ENCODE measurements at places on chromosomes 7 and 10.
A peak's percentile ranks its signal among the peaks of the same experiment; 100 is the strongest.

- H3K27me3 ChIP-seq, result no peaks in the 10 kb centered on the region
- H3K36me3 ChIP-seq, result no peaks in the 10 kb centered on the region
- no peak overlapping the region for H3K4me3 ChIP-seq
- H3K4me1 ChIP-seq, result peaks cover 12% of the 10 kb centered on the region
- DNase-seq, result no peak
Observed at GRCh38 chr10:13117841-13118783, 18.1 kb downstream of the OPTN start.

GRCh38 chr10:87038786-87039185 is 18.7 kb downstream of the FAM25A start:
- no peaks in the 10 kb centered on the region for H3K36me3 ChIP-seq
- no peaks in the 10 kb centered on the region for H3K4me1 ChIP-seq
- no peak overlapping the region for H3K4me3 ChIP-seq
- no peak for DNase-seq

DNA sequence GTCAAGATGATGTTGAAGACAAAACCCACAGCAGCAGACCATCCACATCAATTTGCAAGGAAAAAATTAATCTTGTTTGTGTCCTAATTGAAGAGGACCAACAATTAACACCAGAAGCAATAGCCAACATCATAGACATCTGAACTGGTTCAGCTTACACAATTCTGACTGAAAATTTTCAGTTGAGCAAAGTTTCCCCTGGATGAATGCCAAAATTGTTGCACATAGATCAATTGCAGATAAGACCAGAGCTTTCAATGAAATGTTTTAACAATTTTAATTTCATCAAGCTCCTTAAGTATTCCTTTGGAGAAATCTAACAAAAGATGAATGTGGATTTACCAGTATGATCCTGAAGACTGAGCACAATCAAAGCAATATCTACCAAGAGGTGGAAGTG is 168.6 kb downstream of the CTNNA3 start:
- no peak overlapping the region for H3K4me3 ChIP-seq
- no peak overlapping the region for H3K27ac ChIP-seq
- DNase-seq, result no peak
- no peaks in the 10 kb centered on the region for H3K4me1 ChIP-seq

DNA sequence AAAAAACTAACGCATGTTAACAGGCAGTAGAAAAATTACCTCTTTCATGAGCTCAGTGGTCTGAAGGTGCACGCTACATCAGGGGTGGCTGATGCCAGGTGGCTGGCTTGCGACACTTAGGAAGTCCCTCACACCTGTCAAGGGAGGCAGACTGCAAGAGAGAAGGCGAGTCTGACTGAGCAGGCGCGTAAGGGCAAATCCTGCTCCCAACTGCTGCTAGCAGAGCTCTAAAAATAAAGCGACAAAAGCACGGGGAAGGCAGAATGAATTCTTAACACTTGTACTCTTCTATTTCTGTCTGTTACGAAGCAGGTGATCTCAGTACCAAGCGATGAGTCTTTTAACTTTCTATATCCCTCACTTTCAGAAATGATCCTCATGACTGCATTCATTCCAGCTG is 33.1 kb downstream of the CACNA2D1 start:
- H3K27me3 ChIP-seq, result no peaks in the 10 kb centered on the region
- H3K4me1 ChIP-seq, result no peaks in the 10 kb centered on the region
- no peaks in the 10 kb centered on the region for H3K36me3 ChIP-seq
- H3K27ac ChIP-seq, result no peak overlapping the region
- H3K4me3 ChIP-seq, result no peak overlapping the region

DNA sequence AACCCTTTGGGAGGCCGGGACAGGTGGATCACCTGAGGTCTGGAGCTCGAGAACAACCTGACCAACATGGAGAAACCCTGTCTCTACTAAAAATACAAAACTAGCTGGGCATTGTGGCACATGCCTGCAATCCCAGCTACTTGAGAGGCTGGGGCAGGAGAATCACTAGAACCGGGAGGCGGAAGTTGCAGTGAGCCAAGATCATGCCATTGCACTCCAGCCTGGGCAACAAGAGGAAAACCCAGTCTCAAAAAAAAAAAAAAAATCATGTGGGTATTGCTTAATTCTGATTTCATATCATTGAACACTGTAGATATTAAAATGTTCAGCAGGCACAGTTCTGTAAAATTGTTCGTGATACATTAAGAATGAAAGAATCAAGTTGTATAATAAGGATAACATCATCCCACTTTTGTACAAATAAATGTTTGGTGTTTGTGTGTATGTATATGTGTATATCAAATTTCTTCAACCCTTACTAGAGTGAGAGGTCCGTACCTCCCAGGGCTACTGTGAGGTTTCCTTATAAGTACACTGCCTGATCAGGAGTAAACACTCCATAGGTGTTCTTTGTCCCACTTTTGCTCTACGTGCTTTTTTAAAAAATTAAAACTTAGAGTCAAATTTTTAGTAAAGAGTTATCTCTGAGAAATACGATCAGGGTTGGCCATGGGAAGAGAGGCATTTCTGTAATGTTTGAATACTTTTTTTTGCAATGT is 31.7 kb downstream of the PLEKHS1 start:
- no peaks in the 10 kb centered on the region for H3K27me3 ChIP-seq
- no peak overlapping the region for H3K27ac ChIP-seq
- no peaks in the 10 kb centered on the region for H3K4me1 ChIP-seq
- H3K36me3 ChIP-seq, result no peaks in the 10 kb centered on the region
- no peak for DNase-seq

DNA sequence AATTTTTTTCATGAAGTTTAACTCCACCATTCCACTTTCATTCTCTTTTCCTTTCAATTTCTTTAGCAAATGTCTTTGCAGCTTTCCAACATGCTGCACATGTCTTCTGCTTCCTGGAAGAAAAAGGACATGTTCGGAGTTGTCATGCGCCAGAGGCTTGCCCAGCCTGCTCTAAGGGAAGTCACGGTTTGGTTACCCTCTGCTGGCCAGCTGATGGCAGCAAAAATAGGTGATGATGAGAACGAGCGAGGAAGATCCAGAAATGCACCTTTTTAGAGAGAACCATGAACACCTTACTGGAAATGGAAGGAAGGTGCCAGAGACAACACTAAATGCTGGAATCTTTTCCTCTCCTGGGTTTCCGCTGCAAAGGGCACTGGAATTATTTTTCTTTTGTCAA is 4.9 kb upstream of the ZSCAN21 start:
- H3K36me3 ChIP-seq, result no peaks in the 10 kb centered on the region
- no peak overlapping the region for H3K4me3 ChIP-seq
- no peak overlapping the region for H3K27ac ChIP-seq
- H3K27me3 ChIP-seq, result no peaks in the 10 kb centered on the region
- no peak for DNase-seq

- H3K27me3 ChIP-seq, result no peaks in the 10 kb centered on the region
- H3K4me3 ChIP-seq, result no peak overlapping the region
- DNase-seq, result no peak
- peaks cover 9% of the 10 kb centered on the region for H3K36me3 ChIP-seq
Observed at GRCh38 chr7:14739168-14739840, 163.2 kb downstream of the DGKB start.

DNA sequence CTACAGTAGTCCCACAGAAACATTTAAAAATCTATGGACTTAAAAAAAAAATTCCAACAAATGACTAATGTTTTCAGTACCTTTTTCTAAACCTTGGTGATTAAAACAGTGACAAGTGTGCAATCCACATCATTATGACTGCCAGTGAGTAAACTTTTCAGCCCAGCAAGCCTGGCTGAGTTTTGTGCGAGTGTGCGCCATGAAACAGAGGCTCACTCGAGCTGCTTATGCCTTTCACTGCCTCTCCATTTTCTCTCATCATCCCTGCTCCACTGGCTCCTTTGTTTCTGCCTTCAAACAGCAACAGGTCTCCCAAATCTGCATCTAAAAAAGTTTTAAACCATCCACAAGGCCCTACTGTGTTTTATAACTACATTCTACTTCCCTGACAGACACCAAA is 105.8 kb downstream of the USP6NL start:
- no peaks in the 10 kb centered on the region for H3K27me3 ChIP-seq
- peak; percentile 80 for DNase-seq
- H3K36me3 ChIP-seq, result peaks cover 8% of the 10 kb centered on the region
- peaks cover 62% of the 10 kb centered on the region for H3K4me1 ChIP-seq

- H3K4me1 ChIP-seq, result peaks cover 5% of the 10 kb centered on the region
- no peaks in the 10 kb centered on the region for H3K27me3 ChIP-seq
- no peak overlapping the region for H3K27ac ChIP-seq
- no peak for DNase-seq
- no peak overlapping the region for H3K4me3 ChIP-seq
- no peaks in the 10 kb centered on the region for H3K36me3 ChIP-seq
Observed at GRCh38 chr10:293636-294035, 158.4 kb downstream of the ZMYND11 start.

DNA sequence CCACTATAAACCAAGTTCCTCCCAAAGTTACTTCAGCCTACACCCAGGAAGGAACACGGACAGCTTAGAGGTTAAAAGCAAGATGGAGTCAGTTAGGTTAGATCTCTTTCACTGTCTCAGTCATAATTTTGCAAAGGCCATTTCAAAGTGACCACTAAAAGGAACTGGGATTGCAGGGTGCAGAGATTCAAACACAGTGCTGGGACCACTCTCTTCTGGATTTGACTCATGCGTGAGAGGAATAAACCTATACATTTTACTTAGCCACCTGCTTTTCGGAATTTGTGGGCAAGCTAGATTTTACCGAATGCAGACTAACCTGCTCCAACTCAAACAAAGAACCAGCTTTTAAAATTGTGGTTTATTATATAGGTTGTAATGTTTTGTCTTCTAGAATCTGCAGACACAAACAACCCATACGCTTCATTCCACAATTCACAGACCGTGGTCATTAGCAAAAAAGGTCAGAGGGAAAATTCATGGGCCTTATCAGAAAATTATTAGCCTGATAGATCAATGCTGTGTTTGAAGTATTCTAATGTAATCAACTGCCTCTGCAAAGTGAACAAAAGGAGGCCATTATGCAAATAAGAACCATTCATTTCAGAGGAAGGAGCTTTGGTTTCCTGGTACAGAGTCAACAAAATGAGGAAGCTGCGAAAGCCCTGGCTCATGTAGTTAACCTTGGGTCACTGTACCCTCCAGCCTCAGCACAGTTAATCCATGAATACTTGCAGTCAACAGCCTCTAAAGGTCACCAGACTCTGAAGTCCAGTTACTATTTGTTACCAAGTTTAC is 342.7 kb upstream of the KLF6 start:
- peaks cover 19% of the 10 kb centered on the region for H3K4me1 ChIP-seq
- H3K36me3 ChIP-seq, result no peaks in the 10 kb centered on the region
- no peak overlapping the region for H3K4me3 ChIP-seq
- DNase-seq, result no peak
- H3K27ac ChIP-seq, result no peak overlapping the region

DNA sequence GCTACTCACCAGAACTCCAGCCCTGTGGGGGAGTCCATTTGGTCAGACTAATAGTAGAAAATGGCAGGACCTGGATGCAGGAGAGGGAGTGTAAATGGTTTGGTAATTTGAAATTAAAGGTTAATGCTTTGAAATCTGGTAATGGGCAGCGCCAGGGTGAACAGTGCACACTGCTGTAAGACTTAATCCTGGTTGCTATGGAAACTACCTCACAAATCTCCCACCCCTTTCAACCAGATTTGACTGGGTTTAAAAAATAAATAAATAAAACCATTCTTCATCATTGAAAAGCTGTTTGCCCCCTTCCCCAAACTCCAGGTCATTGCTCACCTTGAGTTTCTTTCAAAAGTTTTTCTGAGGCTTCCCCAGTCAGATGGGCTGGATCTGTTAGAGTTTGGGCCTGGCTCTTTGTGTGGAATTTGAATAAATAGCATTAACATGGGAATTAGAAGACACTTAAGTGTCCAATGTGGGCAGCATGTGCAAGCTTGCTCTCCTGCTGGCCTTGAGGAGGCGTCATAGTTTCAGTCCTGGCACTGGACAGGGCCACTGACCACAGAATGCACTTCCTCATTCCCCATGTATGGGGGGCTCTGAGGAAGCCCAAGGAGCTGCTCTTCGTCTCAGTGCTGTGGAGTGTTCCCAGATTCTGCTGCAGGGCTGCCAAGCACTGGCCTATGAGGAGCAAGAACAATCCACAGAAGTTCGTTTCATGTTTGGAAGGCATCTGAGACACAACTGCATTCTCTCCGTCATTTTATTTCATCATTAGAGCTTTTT is 90.7 kb downstream of the LRRC4 start:
- H3K4me3 ChIP-seq, result no peak overlapping the region
- H3K36me3 ChIP-seq, result no peaks in the 10 kb centered on the region
- peak overlapping the region; percentile 79 for H3K27ac ChIP-seq
- no peaks in the 10 kb centered on the region for H3K27me3 ChIP-seq
- peaks cover 42% of the 10 kb centered on the region for H3K4me1 ChIP-seq

DNA sequence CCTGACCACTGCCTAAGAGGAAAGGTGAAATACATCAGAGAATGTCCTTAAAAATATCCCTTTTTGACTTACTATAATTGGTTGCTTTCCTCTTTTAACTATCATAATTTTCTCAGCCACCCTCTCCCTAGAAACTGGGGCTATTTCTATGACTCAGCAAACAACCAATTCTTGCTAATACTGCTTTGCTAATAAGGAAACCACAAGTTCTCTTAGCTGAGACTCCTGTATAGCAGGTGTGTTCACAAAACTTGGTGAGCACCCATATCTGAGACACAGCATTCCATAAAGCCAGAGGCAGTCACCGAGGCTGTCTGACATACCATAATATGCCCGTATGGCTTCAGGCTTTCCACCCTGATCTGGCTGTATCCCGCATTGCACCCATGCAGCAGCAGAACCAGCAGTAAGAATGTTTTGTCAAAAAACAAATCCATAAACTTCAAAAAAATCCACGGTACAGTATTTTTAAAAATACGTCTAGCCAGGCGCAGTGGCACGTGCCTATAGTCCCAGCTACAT is 191.7 kb upstream of the C7orf33 start:
- no peaks in the 10 kb centered on the region for H3K36me3 ChIP-seq
- DNase-seq, result no peak
- peaks cover 49% of the 10 kb centered on the region for H3K4me1 ChIP-seq
- no peak overlapping the region for H3K4me3 ChIP-seq
- no peak overlapping the region for H3K27ac ChIP-seq

DNA sequence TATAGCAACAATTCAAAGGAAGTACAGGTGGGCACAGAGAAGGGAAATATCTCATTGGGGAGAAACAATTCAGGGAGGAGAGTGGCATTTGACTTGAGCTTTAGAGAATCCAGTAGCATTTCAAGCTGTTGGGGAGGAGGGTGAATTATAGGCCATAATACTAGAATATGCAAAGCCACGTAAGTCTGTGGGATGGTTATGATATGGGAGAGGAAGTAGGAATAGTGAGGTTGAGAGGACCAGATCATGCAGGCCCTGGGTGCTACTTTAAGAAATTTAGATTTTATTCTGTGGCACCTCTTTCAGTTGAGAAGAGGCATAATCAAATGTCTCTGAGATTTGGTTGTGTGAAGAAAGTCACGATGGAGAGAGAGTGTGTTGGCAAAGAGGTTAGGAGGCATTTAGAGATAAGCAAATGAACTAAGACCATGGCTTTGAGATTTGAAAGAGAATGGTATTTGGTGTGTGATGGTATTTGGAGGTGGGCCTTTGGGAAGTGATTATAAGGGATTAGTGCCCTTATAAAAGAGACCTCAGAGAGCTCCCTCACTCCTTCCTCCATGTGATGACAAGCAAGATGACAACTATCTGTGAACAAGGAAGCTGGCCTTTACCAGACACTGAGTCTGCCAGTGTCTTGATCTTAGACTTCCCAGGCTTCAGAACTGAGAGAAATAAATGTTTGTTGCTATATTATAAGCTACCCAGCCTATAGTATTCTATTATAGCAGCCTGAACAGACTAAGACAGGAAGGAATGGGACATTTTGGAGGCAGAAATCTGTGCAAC is 15.1 kb downstream of the ADD3 start:
- no peak overlapping the region for H3K4me3 ChIP-seq
- peak; percentile 9 for DNase-seq
- H3K36me3 ChIP-seq, result no peaks in the 10 kb centered on the region
- no peak overlapping the region for H3K27ac ChIP-seq
- H3K27me3 ChIP-seq, result no peaks in the 10 kb centered on the region
- H3K4me1 ChIP-seq, result peaks cover 13% of the 10 kb centered on the region

All from neural progenitor cell (in vitro differentiated cells).